Astrocyte of the cerebellum (primary cell): ENCODE measurements at places on chromosomes 2 and 18.

DNA sequence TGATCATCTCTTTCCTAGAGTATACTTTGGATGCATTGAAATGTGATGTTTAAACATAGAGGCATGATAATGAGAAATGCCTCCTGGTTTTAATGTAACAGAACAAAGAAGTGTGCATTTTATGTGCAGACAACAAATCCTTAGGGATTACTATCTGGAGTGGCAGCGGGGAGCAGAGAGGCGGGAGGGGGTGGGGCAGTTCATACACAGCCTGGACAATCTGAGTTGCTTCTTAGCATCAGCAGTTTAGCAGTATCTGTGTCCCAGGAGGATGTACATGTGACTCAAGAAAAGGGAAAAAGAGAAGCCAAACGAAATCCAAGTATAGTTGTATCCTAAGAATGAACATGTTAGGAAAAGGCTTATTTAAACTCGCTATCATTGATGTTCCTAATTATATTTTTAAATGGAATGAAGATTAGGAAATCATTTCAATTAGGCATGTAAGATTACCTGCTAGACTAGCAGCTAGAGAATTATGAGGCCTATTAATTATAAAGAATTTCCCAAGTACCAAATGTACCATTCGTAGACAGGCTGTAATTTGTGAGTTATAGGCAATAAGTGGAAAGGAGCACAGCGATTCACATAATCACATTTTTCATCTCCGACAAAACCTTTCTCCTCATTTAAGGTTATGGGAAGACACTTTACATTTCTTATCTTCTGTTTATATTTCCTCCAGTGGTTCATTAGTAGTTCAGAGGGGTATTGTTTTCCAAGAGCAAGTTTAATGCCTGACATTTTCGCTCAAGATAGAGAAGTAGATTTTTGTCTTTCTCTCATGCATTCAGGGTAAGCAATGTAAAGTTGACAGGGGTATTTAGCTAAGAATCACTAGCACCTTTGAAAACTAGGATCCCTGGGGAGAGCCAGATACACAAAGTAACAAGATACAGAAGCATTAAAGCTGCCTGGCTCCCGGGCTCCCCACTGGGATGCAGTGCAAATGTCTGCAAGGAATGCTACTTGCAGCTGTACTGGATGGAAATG lies 141.3 kb upstream of the NOSTRIN start:
- no peak for DNase-seq

- DNase-seq = peak; percentile 88
These were observed 134.0 kb upstream of the MGAT5 start for GRCh38 chr2:134119713-134120405.

DNA sequence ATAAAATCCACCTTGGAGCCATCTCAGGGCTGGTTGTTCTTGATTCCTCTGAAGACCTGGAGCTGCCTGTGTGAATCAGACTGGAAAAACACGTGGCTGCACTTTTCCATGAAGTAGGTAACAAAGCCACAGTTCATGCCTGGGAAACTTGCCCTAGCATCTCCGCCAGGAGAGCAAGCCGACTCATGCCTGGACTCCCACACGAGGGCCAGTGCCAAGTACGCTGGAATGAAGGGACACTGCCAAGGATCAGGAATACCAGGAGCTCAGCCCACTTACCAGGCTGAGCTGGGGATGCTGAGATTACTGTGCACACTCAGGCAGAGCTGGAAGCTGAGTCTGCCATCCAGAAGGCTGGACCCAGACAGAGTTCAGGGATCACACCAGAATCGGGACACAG lies 10.9 kb upstream of the FHL2 start:
- peak; percentile 96 for DNase-seq

GRCh38 chr2:241896746-241897201 lies 27.2 kb downstream of the RTP5 start:
- no peak for DNase-seq

DNA sequence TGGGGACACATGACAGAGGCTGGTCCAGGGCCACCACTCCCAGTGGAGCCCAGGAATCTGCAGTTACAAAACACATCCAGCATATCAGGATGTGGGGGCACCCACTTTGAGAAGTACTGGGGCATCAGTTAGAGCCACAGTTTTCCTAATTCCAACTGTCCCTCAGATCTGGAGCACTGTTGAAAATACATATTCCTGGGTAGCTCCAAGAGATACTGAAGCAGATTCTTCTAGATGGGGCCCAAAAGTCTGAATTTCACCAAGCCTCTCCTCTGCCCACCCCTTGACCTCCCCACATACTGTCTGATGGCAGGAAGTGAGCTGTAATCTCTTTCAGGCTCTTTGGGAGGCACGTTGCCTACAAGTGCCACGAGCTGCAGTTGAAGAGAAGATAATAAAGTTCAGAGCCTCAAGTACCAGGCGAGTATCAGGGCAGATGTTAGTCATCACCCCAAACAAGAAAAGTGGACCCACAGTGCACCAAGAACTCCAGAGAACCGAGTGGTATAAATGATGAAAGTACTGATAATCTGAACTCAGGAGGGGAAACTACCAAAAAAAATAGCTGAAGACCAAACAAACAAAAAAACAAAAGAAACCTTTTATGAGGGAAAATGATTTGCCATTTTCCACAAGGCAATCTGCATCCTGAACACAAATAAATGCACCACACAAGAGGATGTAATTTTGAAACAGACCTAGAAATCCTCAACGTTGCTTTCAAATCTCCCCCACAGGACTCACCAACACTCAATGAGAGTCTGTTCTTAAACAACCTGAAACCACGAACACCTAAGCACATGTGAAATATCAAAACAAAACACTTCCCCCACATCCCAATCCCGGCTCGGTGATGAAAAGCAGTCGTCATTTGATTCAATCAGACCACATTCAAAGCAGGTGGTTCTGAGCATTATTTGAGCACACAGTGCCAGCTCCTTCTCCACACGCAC lies 98.7 kb downstream of the TCF4 start:
- DNase-seq = no peak

DNA sequence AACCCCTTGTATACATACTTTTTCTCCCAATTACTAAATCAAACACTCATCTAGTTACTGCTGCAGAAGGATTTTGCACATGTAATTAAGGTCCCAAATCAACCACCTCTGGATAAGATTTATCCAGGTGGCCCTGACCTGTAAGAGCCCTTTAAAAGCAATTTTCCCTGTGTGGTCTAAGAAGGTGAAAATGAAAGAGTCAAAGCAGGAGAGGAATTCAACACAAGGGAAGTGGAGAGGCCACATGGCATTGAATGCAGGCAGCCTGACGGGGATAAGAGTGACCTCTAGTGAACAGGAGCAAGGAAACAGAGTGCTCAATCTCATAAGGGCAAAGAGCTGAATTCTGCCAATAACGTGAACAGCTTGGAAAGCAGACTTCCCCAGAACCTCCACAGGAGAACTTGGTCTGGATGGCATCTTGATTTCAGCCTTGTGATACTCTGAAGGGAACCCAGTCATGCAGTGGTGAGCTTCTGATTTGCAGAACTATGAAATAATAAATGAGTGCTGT lies 27.2 kb downstream of the PPP3R1 start:
- no peak for DNase-seq

- DNase-seq = no peak
These were observed 39.5 kb downstream of the THNSL2 start for GRCh38 chr2:88209521-88210131.

DNA sequence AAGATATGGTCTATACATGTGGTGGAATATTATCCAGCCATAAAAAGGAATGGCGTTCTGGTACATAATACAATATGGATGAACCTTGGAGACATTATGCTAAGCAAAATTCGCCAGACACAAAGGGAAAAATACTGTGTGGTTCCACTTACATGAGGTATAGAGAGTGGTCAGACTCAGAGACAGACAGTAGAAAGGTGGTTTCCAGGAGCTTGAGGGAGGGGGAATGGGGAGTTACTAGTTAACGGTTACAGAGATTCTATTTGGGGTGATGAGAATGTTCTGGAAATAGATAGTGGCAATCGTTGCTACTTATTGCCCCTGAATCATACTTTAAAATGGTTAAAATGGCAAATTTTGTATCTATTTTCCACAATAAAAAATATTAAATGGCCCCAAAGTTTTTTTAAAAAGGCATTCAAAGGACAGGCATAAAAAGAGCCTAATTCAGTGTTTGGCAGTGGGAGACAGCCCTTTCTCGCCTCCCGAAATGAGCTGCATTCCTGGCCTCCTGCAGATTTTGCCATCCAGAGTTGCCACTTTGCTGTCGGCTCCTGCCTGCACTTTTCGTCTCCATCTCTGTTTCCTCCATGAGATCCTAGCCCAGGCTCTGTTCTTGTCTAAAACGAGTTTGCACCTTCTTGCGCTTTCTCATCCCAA lies 13.5 kb downstream of the TNFRSF11A start:
- DNase-seq = no peak

- no peak for DNase-seq
These were observed 42.2 kb upstream of the EPG5 start for GRCh38 chr18:46009125-46009840.

DNA sequence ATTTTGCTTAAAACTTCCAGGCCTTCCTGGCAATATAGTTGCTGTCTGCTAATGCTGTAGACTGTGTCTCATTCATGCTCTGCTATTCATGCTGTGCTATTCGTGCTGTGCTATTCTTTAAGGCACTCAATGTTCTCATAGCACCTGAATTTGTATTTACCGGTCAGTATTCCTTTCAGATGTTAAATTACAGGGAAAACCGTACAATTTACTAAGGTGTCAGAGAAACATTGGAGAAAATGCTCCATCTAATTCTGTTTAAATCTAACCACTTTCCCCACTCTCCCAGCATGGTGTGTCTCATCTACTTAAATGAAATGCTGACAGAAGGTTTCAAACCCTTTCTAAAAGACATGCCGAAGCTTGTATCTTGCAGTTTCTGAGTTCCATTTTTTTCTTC lies 25.0 kb downstream of the FAM171B start:
- DNase-seq = no peak

DNA sequence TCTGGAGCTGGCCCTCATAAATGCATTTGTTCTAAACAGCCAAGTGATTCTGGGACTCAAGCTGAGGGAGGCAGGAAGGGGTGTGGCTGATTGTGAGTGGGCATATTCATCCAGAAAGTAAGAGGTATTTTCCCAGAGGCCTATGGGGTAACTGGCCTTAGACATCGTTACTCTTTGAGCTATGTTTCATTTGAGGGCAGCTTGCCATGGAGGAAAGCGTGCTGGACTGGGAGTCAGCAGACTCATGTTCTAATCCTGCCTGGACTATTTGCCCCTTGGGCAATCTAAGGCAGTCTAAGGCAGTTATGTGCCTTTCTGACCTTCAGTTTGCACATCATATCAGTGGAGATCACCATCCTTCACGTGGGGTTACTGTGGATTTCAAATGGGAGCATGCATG lies 93.5 kb upstream of the SLC14A2 start:
- no peak for DNase-seq

- no peak for DNase-seq
These were observed 243.6 kb downstream of the NEDD4L start for GRCh38 chr18:58287353-58288274.
